ENCODE measurements at places on chromosomes 4 and X. TPM values are rescaled to one million over a fixed set of nuclear protein-coding genes. Genes with fewer than 3 reads are reported as not detected.

Gene CDX4
- total RNA-seq = not detected

- DNase-seq = no peak
- no peak overlapping the region for H3K27ac ChIP-seq
- H3K27me3 ChIP-seq = no peaks in the 10 kb centered on the region
- no peaks in the 10 kb centered on the region for H3K4me1 ChIP-seq
- no peaks in the 10 kb centered on the region for H3K36me3 ChIP-seq
Measured at GRCh38 chrX:1231850-1232465, 19.5 kb upstream of the CRLF2 start.

DNA sequence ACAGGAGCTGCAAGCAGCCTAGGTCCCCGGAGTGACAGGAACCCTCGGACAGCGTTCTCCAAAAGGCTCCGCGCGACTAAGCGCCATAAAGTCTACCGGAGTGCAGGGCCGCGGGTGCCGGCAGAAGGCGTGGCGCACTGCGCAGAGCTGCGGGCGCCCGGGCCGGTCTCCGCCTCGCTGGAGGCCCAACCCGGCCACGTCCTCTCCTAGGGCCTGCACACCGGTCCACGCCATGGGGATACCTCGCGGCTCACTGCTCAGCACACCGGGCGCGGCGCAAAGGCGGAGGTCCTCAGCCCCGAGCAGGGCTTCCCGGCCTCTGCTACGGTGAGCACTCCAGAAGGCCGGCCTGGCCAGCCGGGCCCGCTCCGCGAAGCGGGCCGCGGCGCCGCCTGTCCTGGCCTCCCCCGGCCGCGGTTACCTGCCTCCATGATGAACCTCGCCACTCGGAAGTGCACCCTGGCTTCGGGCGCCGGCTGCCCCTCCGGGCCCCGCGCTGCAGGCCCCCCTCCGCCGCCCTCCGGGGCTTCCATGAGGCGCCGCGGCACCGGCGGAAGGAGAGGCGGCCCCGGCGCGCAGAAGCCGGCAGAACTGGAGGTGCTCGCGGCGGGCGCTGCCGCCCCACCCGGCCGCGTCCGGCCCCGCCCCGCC, at the start of gene CCNQ:
Gene CCNQ, minus strand, starts transcription at position 599 of the 651 bp plus-strand sequence. Its CDS starts 66 bp downstream, at position 533.
- no peaks in the 10 kb centered on the region for H3K36me3 ChIP-seq

DNA sequence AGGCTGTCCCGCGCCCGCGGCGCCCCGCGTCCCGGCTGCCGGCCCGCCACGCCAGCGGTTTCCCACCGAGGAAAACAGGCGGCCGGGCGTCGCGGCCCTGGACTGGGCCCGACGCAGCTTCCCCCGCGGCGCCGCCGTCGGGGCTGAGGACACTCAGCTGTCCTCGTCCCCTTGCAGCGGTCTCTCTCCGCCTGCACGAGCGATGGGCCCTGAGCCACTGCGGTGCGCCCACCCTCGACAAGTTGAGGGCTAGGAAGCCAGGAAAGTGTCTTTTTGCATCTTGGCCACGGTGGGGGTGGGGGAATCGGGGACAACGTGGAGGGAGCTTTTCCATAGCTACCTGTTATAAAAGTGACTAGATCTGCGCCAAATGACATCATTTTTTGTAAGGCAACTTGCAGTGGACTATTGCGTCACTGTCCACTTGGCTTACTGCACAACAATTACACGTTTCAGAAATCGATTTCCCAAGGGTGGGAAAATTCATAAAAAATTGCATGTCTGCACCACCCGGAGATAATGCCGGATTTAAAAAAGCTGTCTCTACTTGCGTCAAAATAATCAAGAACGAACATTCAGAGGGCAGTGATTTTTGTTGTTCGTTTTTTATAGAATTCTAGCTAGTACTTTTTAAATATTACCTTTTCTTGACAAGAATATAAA, 1.1 kb downstream of the KLHL15 start:
- H3K36me3 ChIP-seq = no peaks in the 10 kb centered on the region
- H3K27ac ChIP-seq = peak overlapping the region; percentile 100
- H3K27me3 ChIP-seq = no peaks in the 10 kb centered on the region
- peaks cover 7% of the 10 kb centered on the region for H3K4me1 ChIP-seq
- DNase-seq = no peak

Gene CENPVL2
- 1.4 TPM for total RNA-seq

DNA sequence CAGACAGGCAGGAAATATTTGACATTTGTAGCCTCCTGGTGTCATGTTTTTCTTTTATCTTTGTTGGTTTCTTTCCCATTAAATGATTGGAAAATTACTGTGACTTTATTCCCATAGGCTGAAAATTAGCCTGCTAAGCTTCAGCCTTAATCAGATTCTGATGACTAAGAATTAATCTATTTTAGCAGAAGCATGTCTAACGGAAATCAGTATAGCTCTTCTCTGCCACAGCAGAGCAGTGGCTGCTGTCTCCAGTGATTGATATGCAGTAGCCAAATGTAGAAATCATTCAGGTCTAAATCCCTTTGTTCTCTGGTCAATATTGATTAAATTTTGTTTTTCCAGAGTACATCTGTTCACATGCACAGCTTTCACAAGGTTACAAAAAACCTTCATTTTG, 199.3 kb downstream of the GC start:
- DNase-seq = no peak
- no peak overlapping the region for H3K4me3 ChIP-seq
- H3K36me3 ChIP-seq = no peaks in the 10 kb centered on the region
- no peak overlapping the region for H3K27ac ChIP-seq

DNA sequence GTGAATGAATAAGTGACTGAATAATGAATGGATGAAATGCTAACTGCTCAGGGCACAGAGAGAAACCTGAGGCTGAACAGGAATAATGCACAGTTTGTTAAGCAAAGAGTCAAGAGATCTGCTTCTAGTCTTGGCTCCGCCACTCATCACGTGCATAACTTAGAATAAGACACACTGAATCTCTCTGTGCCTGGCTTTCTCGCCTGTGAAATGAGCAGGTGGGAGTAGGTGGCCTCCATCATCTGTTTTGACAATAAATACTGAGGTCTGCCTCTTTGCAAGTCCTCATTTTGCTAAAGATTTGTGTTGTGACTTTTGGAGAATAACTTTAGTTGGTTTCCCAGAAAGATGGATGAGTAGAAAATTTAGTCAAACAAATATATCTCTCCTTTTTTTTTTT, 318.0 kb downstream of the FBXW7 start:
- no peak overlapping the region for H3K27ac ChIP-seq
- no peaks in the 10 kb centered on the region for H3K36me3 ChIP-seq
- no peak for DNase-seq

GRCh38 chrX:137425986-137426385, 139.9 kb upstream of the ZIC3 start:
- H3K4me3 ChIP-seq = no peak overlapping the region
- no peak for DNase-seq
- H3K4me1 ChIP-seq = no peaks in the 10 kb centered on the region

Gene GPC4
- total RNA-seq = 17.3 TPM

DNA sequence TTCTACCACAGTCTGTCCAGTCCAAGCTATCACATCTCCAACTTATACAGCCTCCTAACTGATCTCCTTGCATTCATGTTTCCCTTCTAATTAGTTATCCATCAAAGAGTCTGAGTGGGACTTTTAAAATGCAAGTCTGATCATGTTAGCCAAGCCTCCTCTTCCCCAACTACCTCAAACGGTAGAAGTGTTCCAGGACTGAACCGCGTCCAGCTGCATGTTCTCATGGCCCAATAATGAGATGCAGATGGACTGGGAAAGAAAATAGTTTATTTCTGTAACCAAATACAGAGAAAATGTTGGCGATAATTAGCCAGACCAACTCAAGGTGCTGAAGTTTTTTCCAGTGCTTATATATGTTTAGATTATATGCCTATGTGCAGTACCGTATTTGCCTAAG, 46.6 kb upstream of the PPP1R2C start:
- no peaks in the 10 kb centered on the region for H3K36me3 ChIP-seq
- no peaks in the 10 kb centered on the region for H3K4me1 ChIP-seq
- H3K4me3 ChIP-seq = no peak overlapping the region
- no peak for DNase-seq
- no peaks in the 10 kb centered on the region for H3K27me3 ChIP-seq
- no peak overlapping the region for H3K27ac ChIP-seq

DNA sequence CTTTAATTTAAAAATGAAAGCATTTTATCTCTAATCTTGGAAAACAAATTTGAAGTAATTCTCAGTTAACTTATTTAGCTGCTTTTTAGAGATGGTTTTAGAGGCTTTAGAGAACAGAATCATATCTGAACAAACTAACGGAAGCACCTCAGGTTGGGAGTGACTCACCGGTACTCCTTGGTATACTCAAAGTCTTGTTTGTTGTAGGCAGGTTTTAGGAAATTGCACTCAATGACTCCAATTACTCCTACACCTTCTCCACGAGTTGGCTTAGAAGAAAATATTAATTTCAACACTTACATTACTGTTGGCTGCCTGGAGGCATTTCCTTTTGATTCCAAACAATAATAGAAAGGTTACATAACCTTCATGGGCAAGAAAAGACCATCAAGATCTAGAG, 23.6 kb downstream of the MORC4 start:
- no peaks in the 10 kb centered on the region for H3K27me3 ChIP-seq
- H3K36me3 ChIP-seq = peaks cover 3% of the 10 kb centered on the region
- no peaks in the 10 kb centered on the region for H3K4me1 ChIP-seq

DNA sequence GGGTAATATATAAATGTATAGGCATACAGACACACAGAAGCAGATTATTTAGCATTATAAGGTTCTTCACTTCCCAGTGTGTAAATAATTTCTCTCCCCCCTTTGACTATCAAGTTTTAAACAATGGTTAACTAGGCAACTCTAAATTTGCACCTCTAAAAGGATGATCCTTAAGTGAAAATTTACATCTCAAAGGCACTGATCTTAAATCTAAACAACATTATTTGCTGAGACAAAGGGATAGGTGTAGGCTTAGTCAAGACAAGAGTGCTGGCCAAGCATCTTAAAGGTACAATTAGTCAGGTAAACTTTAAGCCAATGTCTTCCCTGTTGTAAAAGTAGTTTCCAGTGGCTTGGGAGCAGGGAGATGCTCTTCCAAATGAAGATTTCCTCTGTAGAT, 33.0 kb downstream of the NLRP2B start:
- no peaks in the 10 kb centered on the region for H3K4me1 ChIP-seq
- H3K4me3 ChIP-seq = no peak overlapping the region
- DNase-seq = no peak

Gene MBNL3
- total RNA-seq = 0.46 TPM

Gene AKAP4
- not detected for total RNA-seq

Gene SPANXN5
- not detected for total RNA-seq

Gene PNMA6A
- total RNA-seq = 8.6 TPM

DNA sequence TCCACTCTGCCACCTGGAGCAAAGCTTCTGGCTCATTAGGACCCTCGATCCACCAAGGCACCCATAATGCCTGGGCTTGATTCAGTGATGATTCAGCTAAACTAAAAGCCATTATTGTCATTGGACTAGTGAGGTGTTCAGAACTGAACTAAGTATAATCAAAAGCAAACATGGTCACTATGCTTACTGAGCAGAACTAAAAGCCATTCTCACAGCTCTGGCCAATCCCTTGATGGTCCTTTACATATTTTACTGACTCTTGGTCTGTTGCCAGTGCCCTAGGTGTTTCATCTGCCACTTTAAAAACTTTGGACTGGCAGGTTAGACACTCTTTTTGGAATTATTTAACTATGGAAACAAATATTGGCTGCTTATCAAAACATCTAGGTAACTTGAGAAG, 703.5 kb downstream of the FAT4 start:
- H3K27me3 ChIP-seq = no peaks in the 10 kb centered on the region
- H3K36me3 ChIP-seq = no peaks in the 10 kb centered on the region
- no peak overlapping the region for H3K27ac ChIP-seq
- DNase-seq = no peak

Gene XPNPEP2
- total RNA-seq = not detected

- H3K27ac ChIP-seq = no peak overlapping the region
- H3K27me3 ChIP-seq = no peaks in the 10 kb centered on the region
- DNase-seq = no peak
- H3K4me3 ChIP-seq = no peak overlapping the region
- no peaks in the 10 kb centered on the region for H3K4me1 ChIP-seq
Measured at GRCh38 chr4:42954963-42955669, 62.6 kb downstream of the GRXCR1 start.

DNA sequence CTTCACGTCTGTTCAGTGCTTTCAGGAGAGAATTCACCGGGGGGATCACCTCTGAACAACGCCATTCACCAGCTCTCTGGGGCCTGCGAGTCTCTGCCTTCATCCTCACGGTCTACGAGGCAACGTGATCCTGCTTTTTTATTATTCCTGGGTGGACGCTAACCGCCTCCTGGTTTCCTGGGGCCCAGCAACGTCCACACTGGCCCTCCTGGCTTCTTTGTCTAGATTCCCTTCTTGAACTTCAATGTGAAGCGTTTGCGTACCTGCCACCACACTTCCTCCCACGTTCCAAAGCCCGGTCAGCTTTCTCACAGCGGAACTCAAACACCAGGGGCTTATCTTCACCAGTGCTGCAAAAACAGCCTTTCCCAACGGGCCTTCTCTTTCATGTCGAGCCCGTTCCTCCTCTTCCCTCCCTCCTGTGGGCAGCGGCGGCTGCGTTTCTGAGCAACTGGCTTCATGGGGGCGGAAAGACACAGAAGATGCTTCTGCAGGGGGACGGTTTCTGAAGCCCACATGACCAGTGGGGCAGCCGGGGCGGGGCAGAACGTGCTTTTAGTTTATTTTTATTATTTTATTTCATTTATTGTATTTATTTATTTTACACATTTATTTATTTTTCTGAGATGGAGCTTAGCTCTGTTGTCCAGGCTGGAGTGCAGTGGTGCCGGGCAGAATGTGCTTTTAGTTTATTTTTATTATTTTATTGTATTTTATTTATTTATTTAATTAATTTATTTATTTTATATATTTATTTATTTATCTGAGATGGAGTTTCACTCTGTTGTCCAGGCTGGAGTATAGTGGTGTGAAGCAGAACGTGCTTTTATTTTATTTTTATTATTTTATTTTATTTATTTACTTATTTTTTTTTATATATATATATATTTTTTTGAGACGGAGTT, 64.6 kb downstream of the CRLF2 start:
- no peak for DNase-seq
- no peaks in the 10 kb centered on the region for H3K27me3 ChIP-seq
- H3K27ac ChIP-seq = no peak overlapping the region
- no peaks in the 10 kb centered on the region for H3K36me3 ChIP-seq
- no peaks in the 10 kb centered on the region for H3K4me1 ChIP-seq
- no peak overlapping the region for H3K4me3 ChIP-seq

Gene TMEM175
- total RNA-seq = 31.6 TPM

DNA sequence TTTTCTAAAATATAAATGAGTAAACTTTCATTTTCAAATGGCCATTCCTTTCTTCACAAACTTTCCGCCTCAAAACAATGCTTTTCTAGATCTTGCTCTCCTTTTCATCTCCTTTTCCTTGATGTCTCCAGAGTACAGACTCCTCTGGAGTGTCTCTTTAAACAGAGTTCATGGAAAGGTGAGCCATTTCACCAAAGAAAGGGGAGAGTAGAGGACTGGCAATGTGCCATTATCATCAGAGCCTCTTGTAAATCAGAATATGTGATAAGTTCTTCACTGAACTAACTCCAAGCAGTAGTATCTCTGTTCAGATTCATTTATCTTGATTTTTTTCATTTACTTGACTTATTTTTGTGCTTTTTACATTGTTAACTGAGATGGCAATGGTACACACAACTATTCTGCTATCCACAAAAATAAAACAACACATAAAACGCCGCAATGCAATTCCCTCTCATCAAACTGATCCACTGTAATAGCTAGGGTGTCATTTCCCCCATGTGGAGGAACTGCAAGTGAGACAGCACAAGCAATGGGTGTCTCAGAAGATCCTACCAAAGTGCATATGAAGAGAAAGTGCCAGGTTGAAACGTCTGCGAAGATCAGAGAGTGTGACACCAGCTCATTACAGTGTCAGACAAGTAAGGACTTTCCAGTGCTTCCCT, 125.4 kb downstream of the RASL11B start:
- H3K4me1 ChIP-seq = peaks cover 24% of the 10 kb centered on the region
- peak; percentile 55 for DNase-seq
- no peak overlapping the region for H3K27ac ChIP-seq
- H3K36me3 ChIP-seq = no peaks in the 10 kb centered on the region
- no peak overlapping the region for H3K4me3 ChIP-seq

Data from cardiac muscle cell (in vitro differentiated cells and primary cell).